A673 (cell line): ENCODE measurements at places on chromosomes 1 and 21. TPM values are rescaled to one million over a fixed set of nuclear protein-coding genes. Genes with fewer than 3 reads are reported as not detected.

Gene PTPN22
- total RNA-seq, result 0.09 and 0.26 TPM in 2 replicates

Gene FCRL6
- total RNA-seq, result 0.15 TPM in 1 of 2 replicates, not detected in the other

- no peaks in the 10 kb centered on the region for H3K36me3 ChIP-seq
- no peaks in the 10 kb centered on the region for H3K27me3 ChIP-seq
- no peak for DNase-seq
- no peaks in the 10 kb centered on the region for H3K4me1 ChIP-seq
- no peak overlapping the region for H3K4me3 ChIP-seq
These were observed 3.3 kb upstream of the IL23R start for GRCh38 chr1:67162954-67163353.

- H3K4me3 ChIP-seq, result no peak overlapping the region
- no peaks in the 10 kb centered on the region for H3K4me1 ChIP-seq
- no peaks in the 10 kb centered on the region for H3K27me3 ChIP-seq
- DNase-seq, result no peak
These were observed 60.0 kb upstream of the KCTD3 start for GRCh38 chr1:215507119-215507518.

GRCh38 chr1:31704271-31705079 is 658 bp upstream of the COL16A1 start:
- H3K4me1 ChIP-seq, result peaks cover 59% of the 10 kb centered on the region
- peak overlapping the region; percentile 41 for H3K4me3 ChIP-seq
- peak overlapping the region; percentile 75 for H3K27ac ChIP-seq
- H3K36me3 ChIP-seq, result no peaks in the 10 kb centered on the region
- no peaks in the 10 kb centered on the region for H3K27me3 ChIP-seq
- peak; percentile 41 for DNase-seq
